ENCODE measurements at places on chromosomes 1 and 21. TPM values are rescaled to one million over a fixed set of nuclear protein-coding genes. Genes with fewer than 3 reads are reported as not detected.

S100A12 gene
- total RNA-seq: not detected

SZRD1 gene
- 175 TPM for total RNA-seq

FNBP1L gene
- total RNA-seq: 25.1 TPM

S100A5 gene
- total RNA-seq: 0.72 TPM

GPA33 gene
- total RNA-seq: 0.18 TPM

SLC6A9 gene
- 9.2 TPM for total RNA-seq

SNAP47 gene
- 55.6 TPM for total RNA-seq

FAM3B gene
- not detected for total RNA-seq

FCRLB gene
- total RNA-seq: 0.41 TPM

OTUD3 gene
- 14.1 TPM for total RNA-seq

S100A3 gene
- total RNA-seq: 12.0 TPM

ABL2 gene
- 38.3 TPM for total RNA-seq

Measured in Panc1 (cell line).